ENCODE measurements at places on chromosomes 5 and 9.

DNA sequence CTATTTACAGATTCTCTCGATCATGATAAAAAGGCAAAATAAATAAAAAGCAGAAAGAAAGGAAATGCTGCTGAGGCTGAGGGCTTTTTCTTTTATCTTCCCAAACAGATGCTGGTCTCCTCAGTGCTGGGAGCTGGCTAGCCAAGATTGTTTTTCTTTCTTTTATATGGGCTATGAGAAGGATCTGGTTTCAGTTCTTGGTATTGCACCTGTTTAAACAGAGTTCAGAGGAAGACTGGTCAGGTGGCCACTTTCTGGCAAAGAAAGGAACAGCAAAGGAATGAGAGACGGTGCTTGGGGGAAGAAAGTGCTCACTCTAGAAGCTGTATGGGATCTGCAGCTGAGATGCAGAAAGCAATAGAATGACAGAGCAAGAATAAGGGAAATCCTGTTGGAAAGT is 88.9 kb downstream of the SLF1 start:
- no peak for DNase-seq

DNA sequence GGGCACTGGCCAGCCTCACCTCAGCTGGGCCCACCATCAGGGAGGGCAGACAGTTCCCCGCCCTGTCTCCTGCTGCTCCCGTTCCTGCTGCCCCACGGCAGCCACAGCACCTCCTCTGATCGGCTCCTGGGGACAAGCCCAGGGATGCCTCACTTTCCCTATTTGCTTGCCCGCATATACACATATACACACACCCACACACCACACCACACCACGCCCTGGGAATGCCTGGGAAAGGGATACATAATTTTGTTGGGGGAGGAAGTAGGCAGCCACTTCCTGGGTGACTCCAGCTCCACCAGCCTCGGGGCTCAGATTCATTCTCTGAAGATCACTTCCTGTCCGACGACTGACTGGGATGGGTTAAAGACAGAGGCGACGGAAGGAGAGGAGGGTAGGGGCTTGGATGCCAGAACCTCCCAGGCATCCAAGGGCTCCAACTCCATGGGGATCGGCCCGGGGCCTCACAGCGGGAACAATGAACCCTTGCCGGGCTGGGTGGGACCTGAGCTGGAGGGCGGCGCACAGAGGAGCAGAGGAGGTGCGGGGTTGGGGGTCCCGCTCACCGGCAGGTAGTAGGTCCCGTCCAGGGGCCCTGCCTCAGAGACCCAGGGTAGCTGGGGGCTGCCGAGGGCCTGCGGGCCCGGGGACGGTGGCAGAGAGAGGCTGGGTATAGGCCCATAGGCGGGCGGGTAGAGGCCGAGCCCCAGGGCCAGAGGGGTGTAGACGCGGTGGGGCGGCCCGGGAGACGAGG is 2.0 kb upstream of the MZB1 start:
- DNase-seq, result no peak

GRCh38 chr9:6973762-6974161 is 216.0 kb downstream of the KDM4C start:
- DNase-seq, result no peak

GRCh38 chr9:109745335-109746283 is 34.4 kb upstream of the PALM2AKAP2 start:
- DNase-seq, result no peak

DNA sequence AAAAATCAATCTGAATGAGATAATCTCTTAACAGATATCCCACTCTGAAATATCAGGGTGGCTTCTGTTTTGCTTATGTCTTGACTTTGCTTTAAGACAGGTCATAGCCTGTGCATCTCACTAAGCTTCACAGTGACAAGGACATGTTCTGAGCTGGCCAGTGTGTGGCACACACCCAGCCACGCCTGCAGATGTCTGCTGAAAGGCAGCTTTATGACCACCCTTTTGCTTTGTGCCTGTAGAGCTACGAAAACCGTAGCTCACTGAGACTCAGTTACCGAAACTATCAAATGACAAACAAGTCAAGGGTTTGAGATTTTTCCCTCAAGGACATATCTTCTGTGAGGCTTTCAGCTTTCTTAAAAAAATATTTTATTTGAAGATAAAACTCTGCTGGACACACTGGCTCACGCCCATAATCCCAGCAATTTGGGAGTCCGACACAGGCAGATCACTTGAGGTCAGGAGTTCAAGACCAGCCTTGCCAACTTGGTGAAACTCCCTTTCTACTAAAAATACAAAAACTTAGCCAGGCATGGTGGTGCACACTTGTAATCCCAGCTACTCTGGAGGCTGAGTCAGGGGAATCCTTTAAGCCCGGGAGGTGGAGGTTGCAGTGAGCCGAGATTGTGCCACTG is 233.2 kb downstream of the SPATA31A1 start:
- no peak for DNase-seq

DNA sequence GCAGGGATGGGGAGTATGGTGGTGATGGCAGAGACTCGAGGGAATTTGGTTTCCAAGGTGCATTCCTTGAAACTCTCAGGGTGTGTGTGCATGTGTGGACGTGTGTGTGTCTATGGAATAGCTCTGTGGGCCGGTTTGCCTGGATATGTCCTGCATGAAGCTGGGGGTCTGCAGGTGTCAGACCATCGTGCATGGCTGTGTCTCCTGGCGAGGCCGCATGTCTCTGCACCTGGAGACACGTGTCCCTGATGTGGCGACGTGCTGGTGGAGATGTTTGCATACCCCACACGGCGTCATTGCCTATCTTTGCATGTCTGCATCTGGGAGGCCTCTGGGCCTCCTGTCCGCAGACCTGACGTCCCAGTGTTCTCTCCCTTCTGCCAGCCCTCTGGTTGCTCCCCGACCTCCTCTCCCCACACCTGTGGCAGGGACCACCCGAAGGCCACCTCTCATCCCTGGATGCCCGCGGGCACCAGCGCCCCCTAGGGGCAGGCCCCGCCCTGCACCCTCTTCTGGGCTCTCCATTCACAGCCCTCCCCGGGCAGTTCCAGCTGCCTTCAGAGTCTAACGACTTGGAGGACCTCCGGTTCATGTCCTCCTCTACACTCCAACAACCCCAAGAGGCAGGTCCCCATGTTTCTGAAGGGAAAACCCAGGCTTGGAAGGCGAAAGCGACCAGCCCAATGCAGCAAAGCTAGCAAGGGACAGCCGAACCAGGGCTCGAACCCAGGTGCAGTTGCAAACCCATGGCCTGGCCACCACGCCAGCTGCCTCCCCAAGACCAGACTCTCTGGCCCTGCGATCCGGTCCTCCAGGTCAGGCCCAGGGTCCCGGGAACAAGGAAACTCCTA is 88.6 kb downstream of the LMX1B start:
- peak; percentile 42 for DNase-seq

DNA sequence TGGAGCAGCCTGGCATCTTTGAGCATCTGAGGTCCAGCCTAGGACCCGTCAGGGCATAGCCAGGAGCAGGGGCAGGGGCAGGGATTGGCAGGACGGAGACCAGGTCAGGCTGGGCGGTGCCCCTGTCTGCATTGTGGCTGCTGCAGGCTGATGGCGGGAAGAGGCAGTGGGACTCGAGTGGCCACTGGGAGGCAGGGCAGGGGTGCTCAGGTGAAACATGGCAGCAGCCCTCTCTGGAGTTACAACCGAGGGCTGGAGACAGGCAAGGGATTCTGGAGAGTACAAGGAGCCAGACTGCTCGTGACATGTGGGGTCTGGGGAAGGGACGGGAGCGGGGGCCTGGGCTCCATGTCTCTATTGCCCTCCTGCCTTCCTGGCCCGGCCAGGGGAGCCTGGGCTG is 97.4 kb upstream of the RAPGEF1 start:
- no peak for DNase-seq

GRCh38 chr5:179793468-179794139 is at the start of gene LTC4S:
TSS of gene LTC4S (plus strand) at chr5:179793986. CDS start at chr5:179794081, 95 bp downstream.
- no peak for DNase-seq

GRCh38 chr5:66440202-66440680 is 156.0 kb upstream of the MAST4 start:
- no peak for DNase-seq

DNA sequence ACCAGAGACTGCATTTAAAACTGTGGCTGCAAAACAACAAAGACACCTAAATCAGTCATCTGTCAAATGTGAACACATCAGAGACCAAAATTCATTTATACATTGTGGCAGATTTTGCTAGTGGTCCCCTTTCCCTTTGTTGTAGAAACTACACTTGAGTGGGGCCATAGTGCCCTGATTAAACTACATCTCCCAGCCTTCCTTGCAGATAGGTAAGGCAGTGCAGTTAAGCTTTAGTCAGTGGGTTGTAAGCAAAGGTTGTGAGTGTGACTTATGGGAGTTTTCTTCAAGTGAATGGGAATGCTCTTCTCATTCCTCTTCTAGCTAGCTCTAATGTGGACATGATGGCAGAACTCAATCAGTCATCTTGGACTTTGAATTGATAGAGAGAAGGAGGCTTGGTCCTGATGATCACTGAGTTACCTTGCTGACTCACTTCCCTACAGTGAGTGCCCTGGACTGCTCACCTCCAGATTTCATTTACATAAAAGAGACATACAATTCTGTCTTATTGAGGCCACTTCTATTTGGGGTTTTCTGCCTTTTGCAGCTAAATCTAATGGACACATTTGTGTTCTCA is 35.2 kb upstream of the SPARC start:
- DNase-seq, result no peak

DNA sequence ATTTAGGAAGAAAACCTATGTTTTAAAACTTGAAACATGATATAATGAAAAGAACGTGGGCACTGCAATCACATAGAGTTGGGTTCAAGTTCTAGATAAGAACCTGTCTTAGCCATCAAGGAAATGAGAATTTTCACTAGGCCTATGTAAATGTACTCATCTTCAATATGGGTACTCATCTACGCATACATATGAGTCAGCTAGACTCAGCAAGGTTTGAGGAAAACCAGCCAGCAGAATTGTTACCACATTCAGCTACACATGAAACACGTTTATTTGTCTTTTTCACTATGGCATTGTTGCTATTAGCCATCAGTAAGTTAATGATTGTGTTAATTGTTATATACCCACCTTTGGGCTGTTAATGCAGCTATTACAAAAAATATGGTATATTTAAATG is 146.3 kb downstream of the CHSY3 start:
- DNase-seq, result no peak

GRCh38 chr5:116068028-116068632 is 16.7 kb upstream of the COMMD10 start:
- DNase-seq, result no peak

GRCh38 chr9:124214116-124214515 is 43.6 kb upstream of the NEK6 start:
- no peak for DNase-seq

- peak; percentile 8 for DNase-seq
These were observed 70.0 kb downstream of the AMBP start for GRCh38 chr9:114007991-114008666.

DNA sequence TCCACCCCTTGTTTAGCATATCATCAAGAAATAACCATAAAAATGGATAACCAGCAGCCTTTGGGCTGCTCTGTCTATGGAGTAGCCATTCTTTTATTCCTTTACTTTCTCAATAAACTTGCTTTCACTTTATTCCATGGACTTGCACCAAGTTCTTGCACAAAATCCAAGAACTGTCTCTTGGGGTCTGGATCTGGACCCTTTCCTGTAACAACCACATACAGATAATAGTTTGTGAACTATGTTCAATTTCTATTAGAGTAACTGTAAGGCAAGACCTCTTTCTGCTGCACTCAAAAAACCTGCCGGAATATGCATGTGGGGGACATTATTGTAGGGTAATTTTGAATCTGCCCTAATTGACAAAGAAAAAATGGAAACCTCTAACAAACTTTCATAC is 66.9 kb upstream of the TMEM215 start:
- no peak for DNase-seq

DNA sequence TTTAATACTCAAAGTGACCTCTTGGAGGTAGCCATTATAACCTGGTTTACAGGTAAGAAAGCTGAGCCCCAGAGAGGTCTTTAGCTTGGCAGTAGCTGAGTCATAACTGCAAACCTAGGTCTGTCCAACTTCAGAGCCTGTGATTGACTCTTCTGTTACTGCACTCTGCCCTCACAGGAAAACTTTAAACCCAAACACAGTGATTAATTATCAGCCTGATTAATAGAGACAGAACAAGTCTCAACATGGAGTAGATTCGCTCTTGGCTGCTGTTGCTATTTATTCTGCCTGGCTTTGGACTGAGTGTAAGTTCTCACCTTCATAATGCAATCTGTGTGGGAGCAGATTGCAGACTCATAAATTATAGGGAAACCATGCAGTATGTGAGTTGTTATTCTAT is 27.4 kb upstream of the TXN start:
- no peak for DNase-seq

DNA sequence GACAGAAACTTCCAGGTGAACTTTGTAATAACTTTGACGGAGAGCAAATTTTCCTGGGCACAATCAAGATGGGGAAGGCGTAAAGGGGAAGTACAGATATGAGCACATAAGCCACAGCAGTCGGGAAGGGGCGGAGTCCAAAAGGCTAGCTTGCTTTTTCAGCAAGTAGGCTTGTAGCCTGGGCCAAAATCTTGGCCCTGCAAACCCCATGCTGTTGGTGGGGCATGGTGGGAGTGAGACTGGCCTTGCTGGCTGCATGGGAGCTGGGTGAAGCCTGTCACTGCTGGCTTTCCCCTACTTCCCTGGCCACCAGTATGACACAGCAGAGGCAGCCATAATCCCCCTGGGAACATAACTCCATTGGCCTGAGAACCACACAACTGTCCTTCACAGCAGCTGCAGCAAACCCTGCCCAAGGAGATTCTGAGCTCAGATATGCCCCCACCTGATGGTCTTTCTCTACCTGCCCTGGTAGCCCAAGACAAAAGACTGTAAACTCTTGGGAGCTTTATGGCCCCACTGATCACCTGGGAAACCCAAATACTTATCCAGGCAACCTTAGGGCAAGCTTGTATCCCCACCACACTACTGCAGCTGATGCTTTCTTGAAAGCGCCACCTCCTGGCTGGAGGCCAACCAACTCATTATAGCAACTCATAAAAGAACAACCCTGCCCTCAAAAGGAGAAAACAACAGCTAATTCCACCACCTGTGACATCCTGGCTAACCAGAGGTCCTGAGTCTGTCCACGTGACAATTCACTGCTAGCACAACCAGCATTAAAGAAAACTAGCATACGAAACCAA is 24.0 kb downstream of the DCTN4 start:
- DNase-seq, result no peak

GRCh38 chr5:73197637-73198257 is 24.8 kb downstream of the TMEM174 start:
- DNase-seq, result no peak

Data from progenitor cell of endocrine pancreas (in vitro differentiated cells).